RPMI7951 (cell line): ENCODE measurements at places on chromosomes 6 and 20. TPM values are rescaled to one million over a fixed set of nuclear protein-coding genes. Genes with fewer than 3 reads are reported as not detected.

DNA sequence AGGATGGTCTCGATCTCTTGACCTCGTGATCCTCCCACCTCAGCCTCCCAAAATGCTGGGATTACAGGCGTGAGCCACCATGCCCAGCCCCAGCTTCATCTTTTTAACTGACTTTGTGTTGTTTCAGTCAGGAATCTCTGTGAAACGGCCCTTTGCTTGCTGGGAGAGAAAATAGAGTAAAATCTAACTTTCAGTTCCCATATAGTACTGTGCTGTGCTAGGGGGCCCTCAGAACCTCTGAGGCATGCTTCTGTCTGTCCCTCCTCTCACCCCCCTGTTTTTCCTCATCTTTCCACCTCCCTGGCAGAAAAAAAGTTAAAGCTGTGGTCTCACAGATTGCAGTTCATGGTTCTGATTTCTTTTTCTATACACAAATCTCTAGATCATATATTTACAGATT lies 48.4 kb downstream of the LRP11 start:
- DNase-seq = no peak

DNA sequence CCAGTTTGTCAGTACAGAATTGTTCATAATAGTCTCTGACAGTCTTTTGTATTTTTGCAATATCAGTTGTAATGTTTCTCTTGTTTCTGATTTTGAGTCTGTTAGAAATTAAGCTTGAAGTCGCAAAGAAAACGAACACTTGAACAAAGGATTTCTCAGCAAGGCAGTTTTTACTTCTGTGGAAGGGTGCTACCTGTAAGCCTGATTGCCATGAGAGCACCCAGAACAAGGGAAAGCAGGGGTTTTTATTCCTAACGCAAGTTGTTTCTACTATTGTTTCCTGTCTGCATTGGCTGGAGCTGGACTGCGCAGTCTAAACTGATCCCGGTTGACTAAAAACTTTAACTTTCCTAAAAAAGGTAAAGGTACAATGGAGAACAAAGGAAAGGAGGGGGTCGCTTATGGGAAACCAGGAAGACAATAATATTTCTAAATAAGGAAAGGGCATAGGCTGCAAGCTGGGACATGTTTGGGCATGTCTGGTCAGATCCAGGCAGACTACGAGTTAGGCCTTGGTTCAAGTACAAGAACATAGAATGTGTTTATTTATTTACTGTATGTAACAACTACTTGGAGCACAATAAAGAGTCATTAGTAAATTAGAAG lies 28.5 kb downstream of the HLA-B start:
- no peak for DNase-seq

DNA sequence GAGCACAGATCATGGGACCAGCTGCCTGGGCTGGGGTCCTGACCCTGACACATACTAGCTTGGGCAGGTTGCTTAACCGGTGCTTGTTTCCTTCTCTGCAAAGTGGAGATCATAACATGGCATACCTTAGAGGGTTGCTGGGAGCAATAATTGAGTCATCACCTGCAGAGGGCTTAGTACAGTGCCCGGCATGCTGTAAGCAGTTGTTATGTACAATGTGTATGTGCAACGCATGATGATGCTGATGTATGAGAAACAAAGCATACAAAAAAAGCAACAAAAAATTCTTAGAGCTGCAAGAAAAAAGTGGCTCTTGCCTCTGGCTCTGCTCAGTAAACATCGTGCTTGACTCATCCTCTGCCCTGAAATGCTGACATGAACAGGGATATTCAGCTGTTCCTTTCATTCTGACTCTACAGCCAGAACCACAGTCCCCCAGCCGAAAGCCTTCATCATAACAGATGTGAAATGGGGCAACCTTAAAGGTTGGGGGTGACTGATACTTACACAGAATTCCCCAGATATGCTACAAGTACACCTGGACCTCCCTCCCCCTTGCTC lies 91.7 kb downstream of the CLIC5 start:
- DNase-seq = peak; percentile 79

DNA sequence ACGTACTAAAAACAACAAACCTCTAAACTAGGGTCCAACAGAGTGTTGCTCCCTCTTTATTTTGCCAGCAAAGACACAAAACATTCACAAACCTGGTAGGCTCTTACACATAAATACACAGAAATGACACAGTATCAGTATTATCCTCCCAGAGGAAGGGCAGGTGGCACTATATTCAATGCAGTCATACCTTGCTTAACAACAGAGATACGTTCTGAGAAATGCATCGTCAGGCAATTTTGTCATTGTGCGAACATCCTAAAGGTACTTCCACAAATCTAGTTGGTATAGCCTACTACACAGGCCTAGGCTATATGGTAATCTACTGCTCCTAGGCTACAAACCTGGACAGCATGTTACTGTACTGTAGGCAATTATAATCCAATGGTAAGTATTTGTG lies 9.6 kb downstream of the ZBTB2 start:
- no peak for DNase-seq

DNA sequence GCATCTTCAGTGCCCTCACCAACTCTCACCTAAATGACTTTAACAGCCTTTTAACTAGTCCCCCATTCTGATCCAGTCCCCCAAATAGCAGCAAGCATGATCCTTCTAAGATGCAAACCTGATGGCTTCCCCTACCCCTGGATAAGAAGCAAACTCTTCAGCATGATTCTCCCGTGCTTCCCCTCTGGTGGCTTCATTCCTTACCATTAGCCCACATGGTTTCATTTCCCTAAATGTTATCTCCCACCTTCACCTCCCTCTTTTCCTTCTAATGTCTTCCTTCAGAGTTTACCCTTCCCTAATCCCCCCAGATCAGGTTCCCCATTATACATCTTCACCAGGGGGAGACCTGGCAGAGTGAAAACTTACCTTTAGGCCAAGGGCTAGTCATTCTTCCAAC lies 4.0 kb upstream of the RAB5IF start:
- DNase-seq = no peak

The TMEM200A gene
- total RNA-seq = 26.3 and 30.9 TPM in 2 replicates

DNA sequence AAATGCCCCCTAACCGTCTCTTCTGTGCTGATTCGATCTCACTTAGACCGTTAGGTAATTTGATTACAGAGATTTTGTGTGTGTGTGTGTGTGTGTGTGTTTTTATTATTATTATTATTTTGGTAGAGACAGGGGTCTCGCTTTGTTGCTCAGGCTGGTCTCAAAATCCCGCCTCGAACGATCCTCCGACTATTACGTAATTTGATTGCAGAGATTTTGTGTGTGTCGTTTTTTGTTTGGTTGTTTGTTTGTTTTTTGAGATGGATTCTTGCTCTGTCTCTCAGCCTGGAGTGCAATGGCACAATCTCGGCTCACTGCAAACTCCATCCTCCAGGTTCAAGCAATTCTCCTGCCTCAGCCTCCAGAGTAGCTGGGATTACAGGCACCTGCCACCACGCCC lies 28.3 kb downstream of the FOXF2 start:
- DNase-seq = no peak

The RNF182 gene
- total RNA-seq = 12.7 and 17.0 TPM in 2 replicates

DNA sequence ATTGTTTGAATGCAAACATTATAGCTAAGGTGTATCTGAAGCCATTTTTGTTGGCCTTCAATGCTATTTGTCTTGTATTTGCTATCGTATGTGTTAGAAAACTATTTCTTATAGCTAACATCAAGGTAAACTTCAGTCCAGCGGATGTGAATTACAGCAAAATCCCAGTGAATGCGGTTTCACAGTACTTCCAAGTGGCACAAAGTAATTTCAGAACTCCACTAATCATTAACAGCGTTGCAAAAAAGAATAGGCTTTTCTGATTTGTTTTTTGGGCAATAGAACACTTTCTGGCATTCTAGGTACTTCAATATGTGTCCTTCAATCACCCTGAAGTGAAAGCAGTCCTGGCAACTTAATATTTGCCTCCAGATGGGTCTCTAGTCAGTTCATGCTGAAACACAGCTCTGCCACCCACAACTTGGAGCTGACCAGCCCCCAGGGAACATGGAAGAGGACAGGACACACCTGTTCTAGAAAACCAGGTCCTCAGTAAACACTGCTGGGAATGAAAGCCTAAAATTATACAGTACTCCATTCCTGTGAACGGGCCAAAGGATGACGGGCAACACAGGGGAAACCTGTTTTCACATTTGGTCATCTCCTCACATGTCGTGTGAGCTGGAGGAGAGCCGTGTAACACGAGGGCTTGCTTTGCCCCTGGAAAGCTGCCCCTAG lies 9.7 kb upstream of the MRPS10 start:
- no peak for DNase-seq

DNA sequence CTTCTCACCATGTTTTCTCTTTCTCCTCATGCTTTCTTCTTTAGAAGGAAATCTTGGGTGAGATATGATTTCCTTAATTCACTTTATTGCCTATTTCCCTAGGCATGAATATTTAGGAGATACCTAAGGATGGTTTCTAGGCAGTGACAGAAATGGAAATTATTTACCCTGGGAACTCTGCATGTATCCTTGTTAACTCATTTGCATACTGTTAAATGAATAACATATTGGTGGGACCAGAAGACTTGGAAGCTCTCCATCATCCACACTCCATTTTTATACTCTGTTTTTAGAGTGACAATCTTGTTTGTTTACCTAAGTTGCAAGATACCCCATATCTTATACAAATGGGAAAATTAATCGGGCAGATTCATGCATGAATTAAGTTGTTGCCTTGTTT lies 285.7 kb downstream of the RNF144B start:
- no peak for DNase-seq

The EFCAB8 gene
- total RNA-seq = 0.10 and 1.1 TPM in 2 replicates

DNA sequence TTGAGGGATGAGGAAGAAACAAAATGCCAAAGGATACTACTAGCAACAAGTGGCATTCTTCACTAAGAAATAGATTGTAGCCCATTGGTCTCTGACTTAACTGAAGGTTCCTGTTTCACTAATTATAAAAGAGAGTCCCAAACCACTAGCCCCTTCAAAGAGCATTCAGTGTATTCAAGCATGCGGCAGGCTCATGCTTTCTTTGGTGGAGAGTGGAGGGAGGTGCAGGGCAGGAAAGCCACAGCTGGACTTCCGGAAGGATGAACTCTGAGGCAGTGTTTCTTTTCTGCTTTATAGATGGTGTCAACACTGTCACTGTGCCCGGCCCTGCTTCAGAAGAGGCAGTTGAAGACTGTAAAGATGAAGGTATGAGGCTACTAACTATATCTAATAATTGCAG lies 636.1 kb downstream of the KIF16B start:
- DNase-seq = no peak

The PRRT1 gene
- total RNA-seq = 0.49 TPM in 1 of 2 replicates, not detected in the other

The DNAH8 gene
- under 0.01 TPM in 1 of 2 replicates, not detected in the other for total RNA-seq

DNA sequence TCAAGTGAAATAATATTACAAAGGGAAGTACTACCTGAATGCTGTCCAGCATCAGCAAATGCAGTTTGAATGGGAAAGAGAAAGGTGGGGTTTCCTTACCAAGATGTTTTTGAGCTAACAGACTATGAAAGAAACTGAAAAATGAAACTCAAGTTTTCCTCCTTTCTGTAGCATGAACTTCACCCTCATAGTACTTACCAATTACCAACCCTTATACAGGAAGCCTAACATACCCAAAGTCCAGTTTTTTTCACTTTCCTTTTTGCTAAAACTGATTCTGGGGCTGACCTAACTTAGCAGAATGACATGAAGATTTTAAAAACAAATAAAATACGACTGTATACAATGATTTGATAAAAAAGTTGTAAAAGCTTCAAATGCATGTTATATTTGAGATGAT lies 5.2 kb downstream of the ZNFX1 start:
- DNase-seq = no peak

The C6orf15 gene
- total RNA-seq = not detected in 2 replicates

The RSPO3 gene
- not detected in 2 replicates for total RNA-seq

- peak; percentile 90 for DNase-seq
Measured at GRCh38 chr6:42294759-42295158, 77.1 kb upstream of the MRPS10 start.

DNA sequence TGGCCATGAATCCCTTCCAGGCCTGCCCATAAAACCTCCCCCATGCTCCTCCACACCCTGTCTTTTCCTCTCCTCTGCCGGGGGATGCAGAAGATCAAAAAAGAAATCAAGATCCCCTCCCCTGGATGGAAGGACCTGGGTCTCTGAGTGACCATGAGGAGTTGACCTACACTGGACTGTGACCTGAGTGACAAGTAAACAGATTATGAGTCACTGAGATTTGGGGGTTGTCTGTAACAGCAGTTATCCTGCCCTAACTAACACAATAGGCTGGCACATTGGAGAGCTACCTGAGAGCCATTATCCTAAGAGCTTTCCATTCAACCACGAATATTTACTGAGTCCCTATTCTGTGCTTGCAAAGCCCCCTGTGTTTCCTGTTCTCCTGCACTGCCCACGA lies 28.4 kb upstream of the SIRPA start:
- no peak for DNase-seq

DNA sequence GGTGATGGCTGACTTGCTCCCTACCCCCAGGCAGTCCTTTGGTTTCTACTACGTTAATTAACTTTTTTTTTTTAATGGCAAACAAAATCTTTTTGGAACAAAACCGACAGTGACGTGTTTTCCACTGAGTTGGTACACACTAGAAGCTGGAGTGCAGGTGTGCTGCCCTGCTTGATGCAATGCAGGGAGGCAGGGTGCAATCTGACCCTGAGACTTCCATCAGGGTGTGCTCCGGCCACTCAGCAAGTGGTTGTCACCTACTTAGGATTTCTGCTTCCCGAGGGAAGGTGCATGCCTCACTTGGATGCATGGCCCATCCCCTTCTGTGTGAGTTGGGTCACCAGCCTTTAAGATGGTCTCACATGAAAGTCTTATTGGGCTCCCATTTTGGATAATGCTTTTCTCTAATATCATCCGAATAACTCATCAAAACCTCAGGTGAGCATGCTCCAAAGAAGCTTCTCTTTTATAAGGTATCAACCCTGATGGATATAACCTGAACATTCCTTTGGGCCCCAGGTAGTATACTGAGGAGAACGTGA lies 14.0 kb downstream of the RREB1 start:
- DNase-seq = no peak

DNA sequence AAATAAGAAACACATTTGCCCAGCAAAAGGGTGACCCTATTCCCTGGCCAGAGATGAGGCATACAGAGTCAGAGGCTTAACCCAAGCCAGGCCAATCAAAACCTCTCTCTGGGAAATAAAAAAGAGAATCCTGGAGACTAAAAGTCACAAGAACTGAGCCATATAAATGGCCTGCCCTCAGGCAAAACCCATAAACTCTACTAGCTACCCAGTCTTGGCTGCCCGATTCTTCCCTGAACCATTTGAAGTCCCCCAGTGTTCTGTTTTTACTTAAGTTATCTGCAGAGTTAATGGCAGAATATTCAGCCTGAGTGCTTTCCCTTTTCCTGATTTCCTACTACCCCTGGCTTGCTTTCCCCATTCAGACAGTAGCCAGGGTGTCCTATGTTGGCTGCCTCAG lies 13.9 kb downstream of the KCNK15 start:
- DNase-seq = no peak

GRCh38 chr20:46946796-46947195 lies 52.2 kb downstream of the EYA2 start:
- DNase-seq = no peak

DNA sequence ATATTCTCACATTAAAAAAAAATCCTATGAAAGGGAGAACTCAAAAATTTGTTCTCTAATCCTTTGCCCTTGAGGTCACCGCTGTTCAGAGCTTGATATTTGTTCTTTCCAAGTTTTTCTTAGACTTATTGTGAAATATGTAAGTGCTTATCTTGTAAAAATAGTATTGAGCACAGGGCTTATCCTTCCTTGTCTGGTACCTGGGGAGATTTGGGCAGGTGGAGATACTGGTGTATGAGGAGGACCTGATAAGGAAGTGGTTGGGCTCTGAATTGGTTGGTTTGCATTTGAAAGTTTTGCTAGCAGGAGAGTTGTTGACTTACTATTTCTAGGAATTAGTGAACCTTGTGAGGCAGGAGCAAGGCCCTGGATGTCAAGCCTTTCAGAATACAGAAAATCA lies 28.9 kb upstream of the ANKEF1 start:
- no peak for DNase-seq
